Effector CD4-positive, alpha-beta T cell (primary cell): ENCODE measurements at places on chromosomes 6 and 20.

- DNase-seq = no peak
Observed at GRCh38 chr6:17269840-17270239, 11.3 kb upstream of the RBM24 start.

- DNase-seq = no peak
Observed at GRCh38 chr20:51366155-51366886, 176.2 kb downstream of the NFATC2 start.

GRCh38 chr6:20309186-20309585 lies 92.5 kb upstream of the E2F3 start:
- DNase-seq = no peak

DNA sequence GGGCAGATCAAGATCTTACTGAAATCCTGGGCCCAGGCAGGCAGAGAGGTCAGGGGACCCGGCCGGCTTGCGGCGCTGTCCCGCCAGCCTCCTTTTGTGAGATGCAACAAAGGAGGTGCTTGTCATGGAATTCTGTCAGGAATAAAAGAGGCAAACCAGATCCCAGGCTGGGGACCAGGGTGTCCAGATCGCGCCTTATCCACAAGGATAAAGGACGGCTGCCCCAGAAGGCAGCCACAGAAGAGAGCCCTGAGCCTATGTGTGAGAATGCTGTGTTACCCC lies 42.6 kb upstream of the CDH22 start:
- DNase-seq = no peak

DNA sequence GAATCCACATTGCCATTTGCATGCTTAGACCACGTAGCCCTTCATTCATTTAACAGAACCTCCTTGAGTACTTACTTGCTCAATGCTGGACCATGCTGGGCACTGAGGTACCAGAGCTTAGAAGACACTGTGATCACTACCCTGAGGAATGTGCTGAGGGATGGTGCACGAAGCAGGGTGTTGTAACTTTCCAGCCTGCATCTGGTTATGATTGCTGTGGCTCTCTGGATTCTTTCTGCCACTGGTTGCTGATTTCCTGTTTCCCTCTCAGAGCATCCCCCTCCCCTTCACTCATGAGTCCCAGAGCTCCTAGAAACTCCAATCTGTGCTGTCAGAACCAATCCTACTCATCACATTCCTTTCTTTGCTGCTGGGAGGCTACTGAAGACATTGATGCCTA lies 537.4 kb downstream of the PTPRT start:
- no peak for DNase-seq

GRCh38 chr20:37279820-37280219 lies 9.6 kb upstream of the MANBAL start:
- no peak for DNase-seq

- no peak for DNase-seq
Observed at GRCh38 chr6:108832738-108833137, 15.5 kb upstream of the ARMC2 start.

DNA sequence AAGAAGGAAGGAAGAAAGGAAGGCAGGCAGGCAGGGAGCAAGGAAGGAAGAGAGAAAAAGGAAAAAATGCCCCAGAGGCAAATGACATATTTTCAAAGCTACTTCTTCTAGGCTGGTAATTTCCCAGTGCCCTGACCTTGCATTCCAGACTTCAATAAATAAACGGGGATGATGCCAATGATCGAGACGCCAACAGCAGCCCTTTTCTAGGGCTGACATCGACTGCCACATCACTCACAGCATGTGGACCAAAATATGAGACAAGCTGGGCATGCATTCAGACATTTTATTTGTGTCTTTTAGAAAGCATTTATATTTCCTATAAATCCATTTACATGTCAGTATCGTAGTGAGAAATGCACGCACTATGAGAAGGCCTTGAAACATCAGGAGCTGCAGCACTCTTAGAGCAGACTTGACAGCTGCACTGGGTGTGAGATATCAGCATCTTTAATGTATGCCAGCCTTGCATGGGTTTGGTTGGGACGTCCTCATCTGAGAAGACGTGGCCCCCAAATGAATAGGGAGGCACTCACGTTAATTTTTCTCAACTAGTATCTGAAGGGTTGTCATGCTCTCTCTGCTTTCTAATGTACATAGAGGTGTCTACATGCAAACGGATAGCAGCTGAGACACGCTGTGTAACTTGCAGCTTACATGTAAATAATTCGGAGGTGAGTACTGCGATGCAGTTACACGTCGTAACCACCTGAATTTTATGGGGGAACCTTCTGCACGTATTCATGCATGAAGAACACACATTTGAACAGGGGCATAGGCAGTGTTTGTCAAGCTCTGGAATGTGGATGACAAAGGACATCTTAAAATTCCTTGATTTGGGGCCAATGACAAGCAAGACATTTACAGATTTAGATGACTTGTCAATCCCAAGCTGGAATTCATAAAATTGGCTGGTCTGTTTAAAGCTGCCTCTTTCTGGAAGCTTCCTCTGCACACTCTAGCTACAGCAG lies 149.1 kb upstream of the AGPAT4 start:
- no peak for DNase-seq

DNA sequence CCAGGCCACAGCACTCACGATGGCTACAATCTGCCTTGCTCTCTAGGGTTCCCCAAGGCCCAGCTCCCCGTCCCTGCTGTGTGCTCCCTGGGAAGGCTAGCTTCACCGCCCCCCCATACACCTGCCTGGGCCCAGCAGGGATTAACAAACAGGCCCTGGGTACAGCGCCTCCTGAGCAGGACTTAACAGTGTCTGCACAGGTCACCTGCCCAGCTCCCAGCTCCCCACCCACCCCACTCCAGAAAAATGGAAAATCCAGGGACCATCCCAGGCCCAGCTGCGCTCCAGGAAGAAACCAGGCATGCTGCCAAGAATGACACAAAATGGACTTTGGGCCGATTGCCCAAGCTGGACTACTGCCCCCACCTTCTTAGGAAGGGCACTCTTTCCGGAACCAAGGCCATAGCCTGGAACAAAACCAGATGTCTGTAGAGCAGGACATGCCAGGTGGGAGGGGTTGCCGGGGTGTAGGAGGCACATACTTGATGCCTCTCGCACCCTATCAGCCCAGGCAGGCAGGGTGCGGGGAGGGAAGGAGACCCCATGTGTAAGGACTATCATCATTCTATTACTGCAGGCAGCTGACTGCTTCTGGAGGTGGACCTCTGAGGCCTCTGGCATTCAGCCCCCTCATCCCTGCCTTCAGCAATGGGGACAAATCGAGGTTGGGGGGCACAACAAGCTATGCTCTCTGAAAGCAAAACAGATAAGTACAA lies 104.9 kb downstream of the SNX5 start:
- DNase-seq = no peak

- no peak for DNase-seq
Observed at GRCh38 chr6:72672906-72673305, 51.0 kb downstream of the KCNQ5 start.

DNA sequence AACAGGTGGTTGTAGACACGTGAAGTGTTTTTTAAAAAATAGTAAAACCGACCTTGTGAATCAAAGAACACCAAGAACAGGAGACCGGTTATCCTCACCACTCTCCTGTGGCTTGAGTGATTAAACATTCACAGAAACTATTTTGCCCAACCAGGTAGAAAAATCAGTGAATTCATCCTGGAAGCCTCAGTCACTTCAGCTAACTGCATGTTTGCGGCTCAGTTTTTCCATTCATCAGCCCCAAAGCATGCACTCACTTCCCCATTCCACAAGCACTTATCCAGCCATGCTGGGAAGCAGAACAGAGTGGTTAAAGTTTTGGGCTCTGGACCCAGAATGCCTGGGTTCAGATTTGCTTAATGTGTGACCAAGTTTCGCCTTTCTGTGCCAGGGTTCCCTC lies 2.4 kb downstream of the LRRN4 start:
- no peak for DNase-seq

DNA sequence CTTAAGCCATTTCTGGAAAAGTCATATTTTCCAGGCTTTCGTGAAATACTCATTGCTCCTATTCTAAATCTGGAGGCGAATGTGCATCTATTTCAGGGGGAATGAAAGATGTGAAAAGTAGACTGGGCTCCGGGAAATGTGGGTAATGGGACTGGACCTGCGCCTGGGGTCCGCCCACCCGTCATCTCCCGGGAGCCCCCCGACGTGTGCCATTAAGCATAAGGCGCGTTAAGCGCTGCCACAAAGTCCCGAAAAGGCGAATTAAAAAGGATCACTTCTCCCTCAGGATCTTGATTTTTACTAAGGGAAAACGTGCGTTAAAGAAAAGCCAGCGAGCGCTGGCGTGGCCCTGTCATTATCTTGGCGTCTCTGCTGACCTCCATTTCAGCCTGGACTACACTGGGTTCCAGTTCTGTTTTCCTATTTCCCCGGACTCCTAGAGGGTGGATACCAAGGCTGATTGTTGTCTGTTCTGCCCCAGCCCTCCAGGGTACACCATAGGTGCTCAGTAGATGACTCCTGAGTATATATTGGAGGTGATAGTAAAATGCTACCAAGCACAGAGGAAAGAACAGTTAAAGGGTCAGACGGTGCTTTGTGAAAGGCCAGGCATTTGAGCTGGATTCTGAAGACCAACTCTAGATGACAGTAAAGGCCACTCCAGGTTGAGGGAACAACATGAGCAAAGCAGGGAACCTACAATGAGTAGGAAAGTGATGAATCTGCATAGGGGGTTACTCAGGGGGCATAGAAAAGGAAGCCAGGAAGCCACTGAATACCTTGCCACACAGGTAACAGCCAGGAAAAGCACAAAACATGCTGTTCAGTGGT lies 89.2 kb upstream of the ARID1B start:
- no peak for DNase-seq

GRCh38 chr6:13581700-13582229 lies 7.4 kb downstream of the SIRT5 start:
- DNase-seq = no peak

GRCh38 chr6:20313960-20314530 lies 87.6 kb upstream of the E2F3 start:
- DNase-seq = no peak

DNA sequence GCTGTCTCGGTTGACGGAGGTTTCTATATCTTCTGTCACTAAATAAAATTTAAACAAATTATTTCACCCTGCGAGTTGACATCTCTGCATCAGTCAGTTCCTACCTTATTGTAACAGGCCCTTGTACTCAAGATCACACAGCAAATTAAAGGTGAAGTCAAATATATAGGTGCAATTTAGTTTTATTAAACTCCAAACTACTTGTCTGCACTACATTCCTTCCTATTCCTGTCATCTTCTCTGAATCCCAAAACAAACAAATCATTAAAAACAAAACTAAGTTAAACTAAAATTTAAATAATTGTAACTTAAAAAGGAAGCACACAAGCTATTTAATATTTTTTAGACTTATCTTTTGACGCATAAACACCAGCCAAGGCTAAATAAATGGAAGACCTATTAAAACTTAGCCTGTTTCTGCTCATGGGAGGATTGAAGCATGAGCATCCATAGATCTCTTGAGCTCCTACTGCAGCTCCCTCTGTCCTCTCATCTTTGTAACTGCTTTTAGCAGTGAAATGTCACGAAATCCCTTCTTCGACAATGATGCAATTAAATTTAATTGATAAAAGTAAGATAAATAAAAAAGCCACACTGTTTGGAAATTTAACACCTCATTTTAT lies 1152.3 kb upstream of the GJE1 start:
- DNase-seq = no peak

DNA sequence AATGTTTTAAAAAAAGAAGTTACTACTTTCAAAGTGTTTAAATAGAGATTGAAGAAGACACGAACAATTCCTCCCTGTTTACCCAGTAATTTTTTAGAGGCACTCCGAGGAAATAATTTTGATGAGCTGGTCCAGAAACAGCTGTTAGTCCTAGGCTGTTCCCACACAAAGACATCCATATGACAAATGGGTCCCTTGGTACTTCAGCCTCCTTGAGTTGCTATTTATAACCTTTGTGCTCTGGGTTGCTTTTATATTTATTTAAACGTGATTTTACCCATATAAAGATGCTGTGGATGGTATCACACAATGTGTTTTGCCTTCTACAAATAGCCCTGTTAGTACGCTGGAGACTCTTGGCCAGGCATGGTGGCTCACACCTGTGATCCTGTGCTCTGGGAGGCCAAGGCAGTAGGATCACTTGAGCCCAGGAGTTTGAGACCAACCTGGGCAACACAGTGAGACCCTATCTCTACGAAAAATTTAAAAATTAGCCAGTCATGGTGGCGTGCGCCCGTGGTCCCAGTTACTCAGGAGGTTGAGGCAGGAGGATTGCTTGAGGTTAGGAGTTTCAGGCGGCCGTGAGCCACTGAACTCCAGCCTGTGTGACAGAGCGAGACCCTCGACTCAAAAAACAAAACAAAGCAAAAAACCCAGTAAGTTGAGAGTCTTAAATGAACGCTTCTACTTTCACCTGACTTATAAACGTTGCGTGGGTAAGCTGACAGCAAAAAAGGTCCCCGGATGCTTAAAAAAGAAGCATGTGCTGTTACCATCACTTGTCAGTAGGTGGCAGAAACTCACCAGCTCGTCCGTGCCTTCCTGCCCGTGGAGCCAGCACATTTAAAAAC lies 56.9 kb upstream of the ARMH2 start:
- peak; percentile 63 for DNase-seq

GRCh38 chr6:42295181-42295580 lies 77.5 kb upstream of the MRPS10 start:
- no peak for DNase-seq

GRCh38 chr6:79872986-79873385 lies 74.4 kb downstream of the ELOVL4 start:
- no peak for DNase-seq

DNA sequence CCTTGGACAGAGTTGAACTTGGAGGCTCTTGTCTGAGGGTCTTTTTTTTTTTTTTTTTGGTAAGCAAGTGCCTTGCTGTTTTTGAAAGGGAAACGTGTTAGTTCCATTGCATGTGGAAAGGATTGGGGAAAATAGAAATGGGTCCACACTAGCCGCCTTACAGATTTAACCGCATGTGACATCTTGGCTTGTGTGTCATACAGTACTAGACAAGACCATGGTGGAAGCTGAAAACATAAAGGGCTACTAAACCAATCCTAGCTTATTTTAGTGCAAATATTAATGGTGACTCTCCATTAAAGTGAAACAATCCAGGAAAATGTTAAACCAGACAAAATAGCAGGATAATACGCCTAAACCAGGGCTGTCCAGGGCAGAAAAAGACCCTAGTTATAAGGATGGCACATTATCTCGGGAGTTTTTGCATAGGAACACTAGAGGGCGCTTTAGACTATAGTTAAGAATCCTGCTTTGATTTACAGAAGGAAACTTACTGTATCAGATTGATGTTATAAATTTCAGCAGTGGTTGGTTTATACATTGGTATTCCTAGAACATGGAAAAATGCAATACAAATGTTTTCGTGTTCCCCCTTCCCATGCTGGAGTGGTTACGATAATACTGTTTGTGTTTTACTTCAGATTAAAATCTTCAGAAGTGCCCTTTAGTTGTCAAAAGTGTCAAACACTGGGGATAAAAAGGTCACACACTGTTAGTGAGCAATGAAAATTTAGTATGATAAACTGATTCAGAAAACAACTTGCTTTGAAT lies 59.8 kb upstream of the DEK start:
- no peak for DNase-seq
